Endothelial cell (in vitro differentiated cells): ENCODE measurements at places on chromosomes 4 and X.

GRCh38 chr4:13615161-13615560 is 12.4 kb downstream of the BOD1L1 start:
- no peak for DNase-seq

DNA sequence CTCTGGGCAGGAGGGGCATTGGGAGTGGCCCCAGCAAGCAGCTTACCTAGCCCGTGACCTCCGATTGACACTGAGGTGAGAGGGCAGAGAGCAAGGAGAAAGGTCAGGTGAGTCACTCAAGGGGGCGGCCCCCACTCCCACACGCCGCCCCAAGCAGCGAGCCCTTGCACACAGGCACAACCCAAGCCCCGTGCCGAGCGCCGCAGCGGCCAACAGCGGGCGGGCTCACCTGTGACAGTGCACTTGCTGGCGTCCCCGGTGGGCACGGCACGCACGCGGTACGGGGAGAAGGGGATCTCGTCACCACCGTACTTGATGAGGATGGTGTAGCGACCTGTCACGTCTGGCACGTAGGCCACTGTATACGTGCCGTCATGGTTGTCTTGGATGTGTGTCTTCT is 17.2 kb downstream of the FLNA start:
- no peak for DNase-seq

- DNase-seq = no peak
These were observed 244.3 kb downstream of the CBR4 start for GRCh38 chr4:168765726-168766125.

GRCh38 chrX:13651150-13651549 is 1.8 kb upstream of the TCEANC start:
- DNase-seq = no peak

DNA sequence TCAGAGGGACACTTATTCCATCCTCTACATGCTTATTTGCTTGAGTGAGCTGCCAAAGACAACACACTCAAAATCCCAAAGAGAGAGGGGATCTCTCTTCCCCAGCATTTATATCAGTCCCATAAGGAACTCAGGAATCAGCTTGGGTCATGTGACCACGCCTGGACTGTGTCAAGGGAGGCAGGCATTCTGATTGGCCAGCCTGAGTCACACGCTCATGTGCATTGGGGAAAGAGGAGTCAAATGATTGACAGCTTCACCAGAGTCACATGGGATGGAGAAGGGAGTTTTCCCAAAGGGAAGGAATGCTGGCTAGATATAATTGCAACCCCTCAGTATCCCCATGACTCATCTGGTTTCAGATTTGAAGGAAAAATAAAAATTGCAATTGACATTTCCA is 49.0 kb downstream of the RWDD4 start:
- DNase-seq = no peak

DNA sequence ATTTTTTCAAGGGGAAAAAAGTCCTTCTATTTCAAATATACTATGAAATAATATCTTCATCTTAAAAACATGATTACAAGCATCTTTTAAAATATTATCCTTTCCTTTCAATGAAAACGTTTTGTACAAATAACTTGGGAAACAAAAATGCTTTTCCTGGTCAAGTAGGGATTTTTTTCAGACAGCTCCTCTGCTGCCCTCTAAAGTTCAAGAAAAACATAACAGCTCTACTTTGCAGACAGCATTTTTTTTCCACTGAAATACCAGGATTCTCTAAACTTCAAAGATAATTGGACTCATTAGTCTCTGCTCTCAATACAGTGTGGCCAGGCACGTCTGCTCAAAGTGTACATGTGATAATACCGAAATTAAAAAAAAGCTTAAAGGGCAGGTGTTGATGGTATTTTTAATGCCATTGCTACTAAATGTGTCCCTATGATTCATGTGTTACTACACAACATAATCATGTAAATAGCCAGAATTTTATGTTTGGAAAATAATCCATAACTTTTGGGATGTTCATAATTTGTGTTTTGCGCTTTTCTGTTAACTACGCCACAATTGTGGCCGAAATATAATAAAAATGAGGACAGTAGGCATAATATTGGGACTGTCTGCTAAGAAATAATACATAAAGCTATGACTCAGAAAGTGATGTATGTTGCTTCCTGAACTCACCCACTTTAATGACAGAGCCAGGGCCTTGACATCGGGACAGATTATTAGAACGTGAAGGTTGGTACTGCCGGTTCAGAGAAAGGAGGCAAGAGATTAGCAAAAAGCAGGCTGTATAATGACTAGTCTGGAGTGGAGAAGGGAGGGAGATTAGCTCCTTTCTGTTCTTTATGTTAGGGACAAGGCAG is 478.9 kb downstream of the KCNIP4 start:
- no peak for DNase-seq

GRCh38 chr4:1328267-1329155 is 18.5 kb upstream of the UVSSA start:
- no peak for DNase-seq

DNA sequence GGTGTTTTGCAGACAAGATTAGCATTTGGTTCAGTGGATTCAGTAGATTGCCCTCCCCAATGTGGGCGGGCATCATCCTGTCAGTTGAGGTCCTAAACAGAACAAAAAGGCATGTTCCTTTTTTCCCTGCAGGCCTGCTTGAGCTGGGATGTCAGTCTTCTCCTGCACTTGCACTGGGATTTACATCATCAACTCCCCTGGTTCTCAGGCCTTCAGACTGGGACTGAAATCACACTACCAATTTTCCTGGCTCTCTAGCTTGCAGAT is 278.9 kb upstream of the FTHL17 start:
- DNase-seq = no peak

DNA sequence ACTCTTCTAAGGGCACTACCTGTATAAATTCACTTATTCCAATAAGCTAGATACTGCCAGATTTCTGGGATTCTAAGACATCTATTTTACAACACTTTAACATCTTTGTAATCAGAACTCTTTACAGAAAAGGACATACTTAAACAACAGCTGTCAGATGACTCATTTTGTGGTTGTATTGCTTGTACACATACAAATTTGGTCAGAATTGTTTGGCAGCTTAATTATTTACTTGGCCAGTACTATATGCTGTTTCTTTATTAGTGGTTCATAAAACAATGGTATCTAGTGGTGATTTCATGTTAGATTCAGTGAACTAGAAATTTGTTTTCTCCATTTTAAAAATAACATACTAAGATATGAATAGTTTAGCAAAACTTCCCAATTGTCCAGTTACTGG is 27.2 kb downstream of the PALLD start:
- DNase-seq = no peak
